Sigmoid colon (tissue), 7 donors: ENCODE measurements at places on chromosomes 13 and 19. TPM values are rescaled to one million over a fixed set of nuclear protein-coding genes. Genes with fewer than 3 reads are reported as not detected.

Gene KCNRG
- polyA plus RNA-seq: 0.42 TPM

Gene PDX1
- under 0.01 TPM for polyA plus RNA-seq

Gene RETN
- polyA plus RNA-seq: 3.6 TPM

Gene ZNF77
- 2.7 TPM for polyA plus RNA-seq

Gene MCEMP1
- 2.8 TPM for polyA plus RNA-seq

Gene CTXN1
- polyA plus RNA-seq: 0.60 TPM

Gene KCNC3
- polyA plus RNA-seq: 0.92 TPM

Gene IGFL1
- polyA plus RNA-seq: not detected

Gene DACH1
- polyA plus RNA-seq: 1.6 TPM

Gene ZNF317
- polyA plus RNA-seq: 24.5 TPM

Gene FFAR3
- polyA plus RNA-seq: 0.67 TPM

Gene FGF9
- polyA plus RNA-seq: 0.60 TPM

Gene VAV1
- 3.7 TPM for polyA plus RNA-seq

Gene ADAMTSL5
- polyA plus RNA-seq: not detected

Gene ICAM3
- polyA plus RNA-seq: 24.5 TPM

Gene SHISA2
- polyA plus RNA-seq: not detected

Gene RNF113B
- polyA plus RNA-seq: not detected

Gene NACC1
- 15.0 TPM for polyA plus RNA-seq

Gene CACNG8
- polyA plus RNA-seq: not detected

Gene LILRA6
- polyA plus RNA-seq: 2.3 TPM

Gene LIM2
- not detected for polyA plus RNA-seq

Gene TSSK6
- 1.2 TPM for polyA plus RNA-seq

Gene ATCAY
- polyA plus RNA-seq: not detected

Gene IRGC
- polyA plus RNA-seq: not detected

Gene KCNN4
- 3.7 TPM for polyA plus RNA-seq

Gene RXFP2
- not detected for polyA plus RNA-seq

Gene KLK11
- not detected for polyA plus RNA-seq

Gene ZNF763
- 4.2 TPM for polyA plus RNA-seq

Gene IZUMO2
- polyA plus RNA-seq: not detected

Gene DNAJC3
- 26.5 TPM for polyA plus RNA-seq

Gene GAPDHS
- not detected for polyA plus RNA-seq

Gene CYP2A6
- polyA plus RNA-seq: not detected

Gene FRY
- 1.4 TPM for polyA plus RNA-seq

Gene CARD8
- polyA plus RNA-seq: 8.1 TPM

Gene WDR87
- polyA plus RNA-seq: not detected

Gene FGF22
- not detected for polyA plus RNA-seq

Gene CD177
- 62.7 TPM for polyA plus RNA-seq

Gene NLRP4
- not detected for polyA plus RNA-seq

Gene UGGT2
- 4.9 TPM for polyA plus RNA-seq

Gene ZNF574
- polyA plus RNA-seq: 3.0 TPM

Gene NALCN
- polyA plus RNA-seq: 0.23 TPM

Gene CFAP97D2
- 0.04 TPM for polyA plus RNA-seq

Gene CRB3
- polyA plus RNA-seq: 70.3 TPM

Gene DCT
- 0.04 TPM for polyA plus RNA-seq

Gene ZIK1
- 3.9 TPM for polyA plus RNA-seq

Gene NTN5
- polyA plus RNA-seq: not detected

Gene JSRP1
- polyA plus RNA-seq: 1.6 TPM

Gene POGLUT2
- 2.7 TPM for polyA plus RNA-seq

Gene VSTM1
- polyA plus RNA-seq: not detected

Gene LRCH1
- 5.1 TPM for polyA plus RNA-seq

Gene IGFL2
- 1.1 TPM for polyA plus RNA-seq

Gene RFXAP
- 4.1 TPM for polyA plus RNA-seq

Gene ICAM1
- 15.7 TPM for polyA plus RNA-seq
